ENCODE measurements at places on chromosomes 7 and 10. TPM values are rescaled to one million over a fixed set of nuclear protein-coding genes. Genes with fewer than 3 reads are reported as not detected.

DCLRE1A gene
- 10.5 TPM for total RNA-seq

SORCS1 gene
- total RNA-seq = not detected

C10orf53 gene
- total RNA-seq = not detected

FEZF1 gene
- total RNA-seq = not detected

CELF2 gene
- 19.5 TPM for total RNA-seq

EXOC4 gene
- total RNA-seq = 133 TPM

TFR2 gene
- 0.43 TPM for total RNA-seq

FRG2B gene
- not detected for total RNA-seq

ZNF853 gene
- total RNA-seq = 0.14 TPM

GIGYF1 gene
- total RNA-seq = 20.1 TPM

FAM25G gene
- not detected for total RNA-seq

RBP4 gene
- not detected for total RNA-seq

HTR5A gene
- not detected for total RNA-seq

MCU gene
- 31.5 TPM for total RNA-seq

TBXAS1 gene
- total RNA-seq = 15.6 TPM

TET1 gene
- total RNA-seq = 0.40 TPM

PRKCQ gene
- 0.72 TPM for total RNA-seq

IL6 gene
- total RNA-seq = 23.7 TPM

LEP gene
- not detected for total RNA-seq

TACR2 gene
- total RNA-seq = 0.13 TPM

TRIM50 gene
- total RNA-seq = not detected

SLC13A4 gene
- not detected for total RNA-seq

SLC16A9 gene
- total RNA-seq = 1.5 TPM

COBL gene
- not detected for total RNA-seq

UNC5B gene
- 14.5 TPM for total RNA-seq

ARMH3 gene
- 10.8 TPM for total RNA-seq

CRPPA gene
- 2.3 TPM for total RNA-seq

ZNF722 gene
- not detected for total RNA-seq

UNCX gene
- total RNA-seq = not detected

PIP gene
- not detected for total RNA-seq

ANKRD2 gene
- total RNA-seq = 0.27 TPM

CADPS2 gene
- 74.7 TPM for total RNA-seq

GNGT1 gene
- not detected for total RNA-seq

EXOSC1 gene
- total RNA-seq = 47.5 TPM

SMKR1 gene
- 0.13 TPM for total RNA-seq

WIPF3 gene
- total RNA-seq = not detected
